Activated naive CD4-positive, alpha-beta T cell treated with anti-CD3 and anti-CD28 coated beads, Interleukin-2, amount 10 ng/mL, durations not matched to agents 7 days and 5 days (primary cell): ENCODE measurements at places on chromosomes 16 and 17.
A peak's percentile ranks its signal among the peaks of the same experiment; 100 is the strongest.

DNA sequence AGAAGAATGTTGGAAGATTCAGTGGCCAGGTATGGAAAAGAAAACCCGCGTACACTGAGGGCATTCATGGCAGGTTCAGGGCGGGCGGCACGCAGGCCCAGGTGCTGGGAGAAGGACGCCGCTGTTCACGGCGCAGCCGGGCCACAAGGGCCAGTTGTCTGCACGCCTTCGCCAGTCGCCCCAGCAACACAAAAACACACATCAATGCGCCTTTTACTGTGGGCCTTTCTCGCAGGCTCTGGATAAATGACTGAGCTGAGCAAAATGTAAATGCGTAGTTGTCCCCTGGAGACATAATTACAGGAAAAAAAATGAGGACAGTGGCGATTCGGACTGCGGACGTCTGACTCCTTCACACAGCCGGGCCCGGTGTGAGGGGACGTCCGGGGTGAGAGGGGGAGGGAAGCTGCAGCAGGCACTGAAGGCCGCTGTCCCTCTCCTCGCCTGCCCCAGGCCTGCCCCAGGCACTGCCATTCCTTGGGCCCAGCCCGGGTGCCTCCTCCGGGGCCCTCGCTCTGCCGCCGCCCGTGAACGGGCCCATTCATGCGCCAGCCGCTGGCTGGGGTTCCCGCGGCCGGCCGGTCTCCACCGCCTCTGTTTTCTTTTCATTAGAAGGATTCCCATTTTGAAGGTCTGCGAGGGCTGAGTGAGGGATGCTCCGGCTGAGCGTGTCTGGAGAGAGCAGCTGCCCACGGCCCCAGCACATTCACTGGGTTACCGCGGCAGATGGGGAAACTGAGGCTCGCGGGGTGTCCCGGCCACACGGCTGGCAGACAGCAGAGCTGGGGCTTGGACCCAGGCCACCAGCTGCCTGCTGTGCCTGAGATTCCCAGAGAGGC lies 6.5 kb upstream of the ZNF469 start:
- DNase-seq, result no peak

DNA sequence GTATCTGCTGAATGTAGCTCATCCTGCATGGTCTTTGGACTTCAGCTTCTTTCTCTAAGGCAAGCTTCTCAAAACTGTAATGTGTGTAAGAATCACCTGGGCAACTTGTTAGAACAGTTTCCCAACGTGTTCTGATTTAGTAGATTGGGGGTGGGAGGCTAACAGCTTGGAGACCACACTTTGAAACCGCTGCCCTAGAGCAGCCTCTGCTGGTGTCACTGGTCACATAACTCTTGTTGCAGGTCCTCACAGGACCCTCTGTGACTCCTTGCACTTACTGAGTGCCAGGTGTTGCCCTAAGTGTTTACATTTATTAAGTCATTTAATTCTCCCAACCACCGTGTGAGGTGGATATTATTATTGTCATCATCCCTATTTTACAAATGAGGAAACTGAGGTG lies 9.9 kb downstream of the SLC35G3 start:
- no peak for DNase-seq

DNA sequence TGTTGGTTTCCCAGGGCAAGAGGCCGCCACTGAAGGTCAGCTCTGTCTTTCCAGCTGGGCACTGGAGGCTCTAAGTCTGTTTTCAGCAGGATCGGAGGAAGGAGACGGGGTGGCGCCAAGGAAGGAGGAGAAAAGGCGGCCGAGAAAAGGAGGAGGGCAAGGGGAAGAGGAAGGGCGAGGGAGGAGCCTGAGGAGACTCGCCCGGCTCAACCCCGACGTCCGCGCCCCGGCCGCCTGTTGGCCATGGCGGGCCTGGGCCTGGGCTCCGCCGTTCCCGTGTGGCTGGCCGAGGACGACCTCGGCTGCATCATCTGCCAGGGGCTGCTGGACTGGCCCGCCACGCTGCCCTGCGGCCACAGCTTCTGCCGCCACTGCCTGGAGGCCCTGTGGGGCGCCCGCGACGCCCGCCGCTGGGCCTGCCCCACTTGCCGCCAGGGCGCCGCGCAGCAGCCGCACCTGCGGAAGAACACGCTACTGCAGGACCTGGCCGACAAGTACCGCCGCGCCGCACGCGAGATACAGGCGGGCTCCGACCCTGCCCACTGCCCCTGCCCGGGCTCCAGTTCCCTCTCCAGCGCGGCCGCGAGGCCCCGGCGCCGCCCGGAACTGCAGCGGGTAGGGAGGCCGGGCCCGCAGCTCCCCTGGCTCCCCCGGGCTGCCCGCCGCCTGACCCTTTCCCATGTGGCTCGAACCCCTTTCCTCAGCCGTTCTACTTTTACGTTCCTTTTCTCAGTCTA lies at the start of gene RNF135:
RNF135 (plus strand) TSS at position 209 of the 737 bp plus-strand sequence; CDS start at position 244, 35 bp downstream.
- peak; percentile 76 for DNase-seq

- DNase-seq, result no peak
Observed at GRCh38 chr16:20673882-20674683, 23.4 kb downstream of the ACSM1 start.

- no peak for DNase-seq
Observed at GRCh38 chr17:70355185-70355584, 185.9 kb downstream of the KCNJ2 start.

- peak; percentile 93 for DNase-seq
Observed at GRCh38 chr16:67158637-67159600, 790 bp downstream of the TRADD start.

- DNase-seq, result no peak
Observed at GRCh38 chr16:57125376-57125775, 33.0 kb downstream of the CPNE2 start.

GRCh38 chr17:66980896-66981295 lies 16.4 kb downstream of the CACNG4 start:
- DNase-seq, result no peak

DNA sequence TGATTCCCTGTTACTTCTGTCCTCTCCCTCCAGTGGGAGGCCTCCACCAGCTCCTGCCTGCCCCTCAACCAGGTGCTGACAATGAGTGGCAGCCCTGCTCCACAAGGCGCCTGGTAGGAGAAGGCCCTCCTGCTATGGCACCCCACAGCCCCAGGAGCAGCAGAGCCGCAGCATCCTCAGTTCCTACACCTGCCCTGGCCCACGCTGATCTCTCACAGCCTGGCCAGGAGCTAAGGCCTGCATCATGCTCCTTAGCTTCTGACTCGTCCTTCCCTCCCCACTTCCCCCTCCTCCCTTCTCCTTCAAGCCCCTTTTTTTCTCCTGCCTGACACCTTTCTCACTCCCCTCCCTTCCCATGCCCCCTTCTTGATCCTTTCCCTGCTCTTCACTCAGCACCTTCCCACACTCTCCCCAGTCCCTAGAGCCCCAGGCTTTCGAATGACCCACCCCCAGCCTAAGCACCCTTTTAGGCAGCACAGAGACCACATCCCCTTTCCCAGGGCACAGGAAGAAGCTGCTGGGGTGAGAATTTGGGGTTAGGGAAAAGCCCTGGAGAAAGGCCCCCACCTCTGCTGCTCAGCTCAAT lies 6.5 kb downstream of the PROCA1 start:
- DNase-seq, result no peak

- DNase-seq, result peak; percentile 36
Observed at GRCh38 chr17:51860954-51861561, 297.5 kb downstream of the CA10 start.

GRCh38 chr16:85346404-85347212 lies 234.3 kb upstream of the CIBAR2 start:
- DNase-seq, result no peak

DNA sequence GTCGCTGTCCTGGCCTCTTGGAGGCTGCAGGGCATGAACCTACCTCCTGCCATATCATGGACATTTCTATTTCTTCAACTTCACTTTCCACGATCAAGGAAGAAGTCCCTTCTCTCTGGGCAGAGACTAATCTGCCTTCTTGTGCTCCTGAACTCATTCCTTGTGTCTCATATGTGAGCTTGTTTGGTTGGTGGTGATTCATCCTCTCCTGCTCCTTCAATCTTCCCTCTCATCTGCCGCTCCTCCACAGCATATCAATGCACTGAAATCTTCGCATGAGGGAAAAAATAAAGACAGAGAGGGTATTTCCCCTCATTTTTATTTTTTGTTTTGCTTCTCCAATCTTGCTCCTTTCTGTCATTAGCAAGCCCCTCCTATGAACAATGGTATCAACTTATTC lies 571.7 kb upstream of the GOT2 start:
- DNase-seq, result no peak

- no peak for DNase-seq
Observed at GRCh38 chr16:51041546-51041945, 109.5 kb downstream of the SALL1 start.

DNA sequence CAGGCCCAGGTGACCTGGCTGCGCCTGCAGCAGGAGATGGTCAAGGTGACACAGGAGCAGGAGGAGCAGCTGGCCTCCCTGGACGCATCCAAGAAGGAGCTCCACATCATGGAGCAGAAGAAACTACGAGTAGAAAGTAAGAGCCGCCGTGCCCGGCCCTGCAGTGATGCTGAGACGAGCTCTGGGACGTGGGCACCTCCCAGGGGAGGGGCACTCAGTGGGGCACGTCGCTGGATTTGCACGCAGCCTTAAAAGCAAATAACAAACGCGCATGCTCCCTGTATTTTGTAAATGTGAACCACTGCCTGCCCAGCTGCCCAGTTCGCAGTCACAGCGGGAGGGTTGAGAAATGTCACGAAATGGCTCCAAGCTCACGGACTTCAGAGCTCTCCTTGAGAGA lies 15.3 kb upstream of the GAA start:
- no peak for DNase-seq

GRCh38 chr17:36869856-36870719 lies 67.2 kb upstream of the LHX1 start:
- DNase-seq, result no peak

DNA sequence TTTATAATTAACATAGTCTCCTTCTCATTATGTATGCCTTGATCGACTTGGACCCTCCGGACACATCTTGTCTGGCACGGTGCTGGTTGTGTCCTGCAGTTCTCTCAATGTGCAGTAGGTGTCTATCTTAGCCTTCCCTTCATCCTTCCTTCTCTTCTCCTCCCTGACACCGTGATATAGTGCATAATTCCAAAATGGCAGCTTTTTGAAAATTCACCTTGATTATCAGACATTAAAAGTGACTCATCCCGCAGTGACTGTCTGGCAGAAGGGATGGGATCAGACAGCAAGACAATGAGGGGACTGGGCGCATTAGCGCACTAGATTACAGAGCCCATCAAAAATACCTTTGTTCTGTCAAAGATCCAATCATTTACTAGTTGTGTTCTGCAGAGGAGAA lies 70.0 kb upstream of the PMFBP1 start:
- peak; percentile 23 for DNase-seq

- no peak for DNase-seq
Observed at GRCh38 chr17:29007456-29007855, 1.6 kb upstream of the SEZ6 start.

GRCh38 chr16:531494-532125 lies 4.1 kb downstream of the CAPN15 start:
- no peak for DNase-seq

- no peak for DNase-seq
Observed at GRCh38 chr16:80946481-80946880, 60.2 kb downstream of the CMC2 start.

GRCh38 chr17:44081681-44082080 lies 11.1 kb downstream of the G6PC3 start:
- no peak for DNase-seq

DNA sequence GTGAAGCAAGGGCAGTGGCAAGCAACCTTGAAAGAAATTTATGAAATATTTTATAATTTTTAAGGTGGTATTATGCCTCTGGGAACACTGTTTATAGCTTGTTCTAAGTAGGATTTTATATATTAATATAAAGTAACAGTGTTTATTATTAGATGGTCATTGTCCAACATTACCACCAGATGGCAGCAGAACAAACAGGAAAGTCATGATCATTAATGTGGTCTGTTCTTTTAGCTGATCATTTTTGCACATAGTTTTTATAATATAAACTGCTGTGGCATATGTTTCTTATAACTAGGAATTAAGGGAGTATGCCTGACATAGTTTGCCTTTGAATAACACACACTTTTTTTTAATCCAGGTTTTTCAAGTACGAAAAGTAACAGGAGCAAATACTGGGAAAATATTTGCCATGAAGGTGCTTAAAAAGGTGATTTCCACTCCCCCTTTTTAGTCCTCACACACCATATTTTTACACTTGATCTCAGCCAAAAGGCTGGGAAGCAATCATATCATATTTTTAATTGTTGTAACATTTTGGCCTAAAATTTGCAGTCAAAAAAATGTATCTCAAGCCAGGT lies 21.4 kb downstream of the RPS6KB1 start:
- no peak for DNase-seq

GRCh38 chr17:72122010-72122764 lies 1.4 kb downstream of the SOX9 start:
- no peak for DNase-seq

DNA sequence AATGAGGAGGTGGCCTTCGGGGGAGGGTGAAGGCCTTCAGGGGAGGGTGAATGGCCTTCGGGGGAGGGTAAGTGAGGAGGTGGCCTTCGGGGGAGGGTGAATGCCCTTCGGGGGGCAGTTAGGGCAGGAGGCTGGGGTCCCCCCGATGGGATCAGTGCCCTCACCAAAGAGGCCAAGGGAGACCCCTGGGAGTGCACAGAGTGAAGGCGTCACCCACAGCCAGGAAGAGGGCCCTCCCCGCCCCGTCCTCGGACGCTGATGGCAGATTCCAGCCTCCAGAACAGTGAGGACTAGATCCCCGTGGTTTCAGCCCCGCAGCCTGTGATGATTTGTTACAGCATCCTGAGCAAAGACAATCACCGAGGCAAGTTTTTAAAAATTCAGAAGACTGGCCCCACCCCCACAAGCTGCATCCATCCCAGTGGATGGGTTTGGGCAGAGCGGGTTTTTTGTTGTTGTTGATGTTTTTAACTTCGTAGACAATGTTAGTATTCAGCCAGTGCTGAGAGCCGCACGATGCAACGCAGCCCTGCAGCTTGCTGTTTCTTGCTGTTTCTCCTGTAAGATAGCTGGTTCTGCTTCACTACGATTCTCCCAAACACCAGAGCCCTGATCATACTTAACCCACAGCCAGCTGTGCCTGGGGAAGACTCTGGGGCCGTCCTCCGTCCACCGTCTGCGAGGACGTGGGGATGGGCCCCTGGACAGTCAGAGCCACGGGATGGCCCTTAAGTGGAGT lies 40.7 kb upstream of the CBFA2T3 start:
- no peak for DNase-seq

DNA sequence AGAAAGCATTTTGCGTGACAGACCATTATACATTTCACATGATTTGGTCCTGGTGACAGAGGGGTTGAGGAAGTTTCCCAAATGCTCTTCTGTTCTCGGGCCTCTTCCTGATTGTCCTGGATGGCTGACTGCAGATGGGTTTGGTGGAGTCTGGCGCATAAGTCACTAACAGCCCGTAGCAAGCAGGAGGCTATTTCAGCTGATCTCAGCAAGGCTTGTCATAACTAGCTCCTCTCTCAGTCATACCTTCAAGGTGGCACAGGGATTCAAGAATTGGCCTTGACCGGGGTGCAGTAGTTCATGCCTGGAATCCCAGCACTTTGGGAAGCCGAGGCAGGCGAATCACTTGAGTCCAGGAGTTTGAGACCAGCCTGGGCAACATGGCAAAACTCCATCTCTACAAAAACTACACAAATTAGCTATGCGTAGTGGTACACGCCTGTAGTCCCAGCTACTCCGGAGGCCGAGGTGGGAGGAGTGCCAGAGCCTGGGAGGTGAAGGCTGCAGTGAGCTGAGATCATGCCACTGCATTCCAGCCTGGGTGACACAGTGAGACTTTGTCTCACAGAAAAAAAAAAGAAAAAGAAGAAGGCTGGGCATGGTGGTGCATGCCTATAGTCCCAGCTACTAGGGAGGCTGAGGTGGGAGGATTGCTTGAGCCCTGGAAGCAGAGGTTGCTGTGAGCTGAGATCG lies 68.9 kb upstream of the HAS3 start:
- no peak for DNase-seq
